ENCODE measurements at places on chromosomes 1 and 21.

- peaks cover 22% of the 10 kb centered on the region for H3K36me3 ChIP-seq
- H3K4me1 ChIP-seq, result peaks cover 13% of the 10 kb centered on the region
- H3K27ac ChIP-seq, result peak overlapping the region; percentile 37
- no peaks in the 10 kb centered on the region for H3K27me3 ChIP-seq
- H3K4me3 ChIP-seq, result no peak overlapping the region
Measured at GRCh38 chr1:64766429-64766828, 21.6 kb downstream of the RAVER2 start.

GRCh38 chr1:3644273-3644672 lies 5.6 kb downstream of the WRAP73 start:
- peaks cover 5% of the 10 kb centered on the region for H3K4me1 ChIP-seq
- H3K27me3 ChIP-seq, result no peaks in the 10 kb centered on the region
- H3K27ac ChIP-seq, result no peak overlapping the region
- no peak overlapping the region for H3K4me3 ChIP-seq
- peaks cover 9% of the 10 kb centered on the region for H3K36me3 ChIP-seq

DNA sequence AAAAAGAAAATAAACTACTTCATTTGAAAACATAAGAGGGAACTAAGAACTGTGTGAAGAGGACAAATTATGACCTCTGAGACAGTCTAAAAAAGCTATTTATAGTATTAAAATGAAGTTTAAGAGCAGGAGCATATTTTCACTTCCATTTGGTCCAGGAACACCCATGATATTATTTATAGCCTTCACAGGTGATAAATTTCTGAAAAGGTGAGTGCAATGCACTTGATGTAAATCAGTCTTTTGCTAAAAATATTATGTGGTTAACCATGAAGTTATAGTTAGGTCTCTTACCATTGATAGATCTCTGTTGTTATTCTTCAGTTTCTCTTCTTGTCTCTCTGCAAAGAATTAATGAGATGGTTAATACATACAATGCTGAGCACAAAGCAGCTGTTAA lies 14.7 kb downstream of the TMCO1 start:
- H3K4me3 ChIP-seq, result no peak overlapping the region
- H3K27me3 ChIP-seq, result no peaks in the 10 kb centered on the region
- H3K4me1 ChIP-seq, result peaks cover 4% of the 10 kb centered on the region

GRCh38 chr1:66342707-66343106 lies 191.2 kb upstream of the SGIP1 start:
- H3K4me3 ChIP-seq, result no peak overlapping the region
- H3K27ac ChIP-seq, result no peak overlapping the region
- no peaks in the 10 kb centered on the region for H3K4me1 ChIP-seq
- H3K36me3 ChIP-seq, result no peaks in the 10 kb centered on the region

GRCh38 chr1:30360753-30361152 lies 362.6 kb downstream of the MATN1 start:
- H3K36me3 ChIP-seq, result no peaks in the 10 kb centered on the region
- peaks cover 14% of the 10 kb centered on the region for H3K4me1 ChIP-seq
- DNase-seq, result no peak
- H3K27me3 ChIP-seq, result no peaks in the 10 kb centered on the region

DNA sequence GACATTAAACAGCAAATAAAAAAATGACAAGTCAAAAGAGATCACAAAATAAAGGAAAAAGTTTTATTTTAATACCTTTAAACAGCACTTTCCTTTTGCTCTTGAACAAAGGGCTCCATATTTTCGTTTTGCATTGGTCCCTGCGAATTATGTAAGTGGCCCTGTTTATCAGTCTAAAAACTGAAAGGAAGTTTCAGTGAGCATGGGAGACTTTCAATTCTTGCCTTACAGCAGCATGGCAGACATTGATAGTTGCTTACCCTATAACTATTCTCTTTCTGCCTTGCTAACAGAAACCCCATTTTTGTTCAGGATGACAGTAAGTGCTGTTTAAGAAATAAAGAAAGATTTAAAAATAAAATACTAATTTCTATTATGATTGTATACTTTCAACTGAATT lies 5.2 kb upstream of the SH3GLB1 start:
- no peak overlapping the region for H3K27ac ChIP-seq
- H3K27me3 ChIP-seq, result peaks cover 3% of the 10 kb centered on the region
- no peaks in the 10 kb centered on the region for H3K36me3 ChIP-seq
- H3K4me3 ChIP-seq, result no peak overlapping the region
- DNase-seq, result no peak
- H3K4me1 ChIP-seq, result peaks cover 8% of the 10 kb centered on the region

- peaks cover 11% of the 10 kb centered on the region for H3K27me3 ChIP-seq
- no peak overlapping the region for H3K4me3 ChIP-seq
- H3K36me3 ChIP-seq, result no peaks in the 10 kb centered on the region
- no peak for DNase-seq
- no peak overlapping the region for H3K27ac ChIP-seq
Measured at GRCh38 chr1:232705815-232706575, 76.1 kb upstream of the SIPA1L2 start.

DNA sequence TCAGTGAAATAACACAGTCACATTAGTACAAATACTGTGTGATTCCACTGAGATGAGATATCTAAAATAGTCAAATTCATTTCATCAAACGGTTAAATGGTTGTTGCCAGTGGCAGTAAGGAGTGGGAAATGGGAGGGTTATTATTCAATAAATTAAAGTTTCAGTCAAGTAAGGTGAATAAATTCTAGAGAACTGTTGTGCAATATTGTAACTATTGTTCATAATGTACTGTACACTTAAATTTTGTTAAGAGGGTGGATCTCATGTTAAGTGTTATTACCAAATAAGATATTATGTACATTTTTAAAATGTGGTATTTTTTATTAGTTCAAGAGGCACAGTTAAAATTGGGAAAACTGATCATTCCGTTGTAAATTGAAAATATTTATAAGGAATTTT lies 463.3 kb upstream of the BRINP3 start:
- H3K27me3 ChIP-seq, result no peaks in the 10 kb centered on the region
- no peak for DNase-seq

DNA sequence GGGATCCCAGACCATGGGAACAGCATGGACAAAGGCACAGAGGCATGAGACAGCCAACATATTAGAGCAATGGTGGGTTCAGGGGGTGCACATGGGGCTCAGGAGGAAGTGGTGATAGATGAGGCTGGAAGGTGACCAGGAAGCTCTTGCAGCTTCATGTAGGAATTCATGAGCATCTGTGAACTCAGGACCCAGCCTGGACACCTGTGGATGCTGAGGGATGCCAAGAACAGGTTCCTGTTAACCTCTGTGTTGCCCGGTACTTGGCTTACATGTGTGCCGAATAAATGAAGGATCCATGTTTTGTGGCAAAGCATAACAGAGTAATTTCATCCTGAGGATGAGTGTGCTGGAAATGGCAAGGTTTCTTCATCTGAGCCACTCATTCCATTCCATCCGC lies 9.3 kb upstream of the SSBP3 start:
- H3K4me3 ChIP-seq, result no peak overlapping the region
- peaks cover 22% of the 10 kb centered on the region for H3K27me3 ChIP-seq
- H3K27ac ChIP-seq, result no peak overlapping the region
- no peak for DNase-seq
- H3K36me3 ChIP-seq, result no peaks in the 10 kb centered on the region
- peaks cover 8% of the 10 kb centered on the region for H3K4me1 ChIP-seq

DNA sequence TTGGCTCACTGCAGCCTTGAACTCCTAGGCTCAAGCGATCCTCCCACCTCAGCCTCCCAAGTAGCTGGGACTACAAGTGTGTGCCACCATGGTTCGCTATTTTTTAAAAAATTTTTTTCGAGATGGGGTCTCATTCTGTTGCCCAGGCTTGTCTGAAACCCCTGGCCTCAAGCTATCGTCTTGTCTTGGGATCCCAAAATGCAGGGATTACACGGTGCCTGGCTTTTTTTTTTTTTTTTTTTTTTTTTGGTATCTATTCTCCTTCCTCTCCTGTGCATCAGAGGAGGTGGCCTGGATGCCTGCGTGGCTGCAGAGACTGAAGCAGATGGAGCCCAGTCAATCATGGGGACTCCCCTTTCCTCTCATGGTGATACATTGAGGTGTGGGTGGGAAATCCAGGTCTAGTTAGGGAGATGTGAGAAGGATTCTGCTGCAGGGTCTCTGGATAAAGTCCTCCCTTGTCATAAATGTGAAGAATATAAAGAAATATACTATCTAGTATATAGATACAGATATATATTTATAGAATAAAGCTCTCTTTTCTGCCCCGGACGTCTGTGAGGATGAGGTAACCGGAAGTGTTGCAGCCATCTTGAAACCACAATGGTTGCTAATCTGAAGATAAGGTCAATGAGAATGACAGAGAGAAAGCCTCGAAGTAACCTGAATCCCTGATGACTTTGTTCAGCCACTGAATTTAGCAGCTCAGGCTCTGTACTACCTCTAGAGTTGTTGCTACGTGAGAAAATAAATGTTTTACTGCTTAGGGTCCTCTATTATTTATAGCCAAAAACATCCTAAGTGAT lies 19.5 kb upstream of the RGSL1 start:
- H3K4me3 ChIP-seq, result no peak overlapping the region
- DNase-seq, result no peak
- no peak overlapping the region for H3K27ac ChIP-seq
- no peaks in the 10 kb centered on the region for H3K36me3 ChIP-seq
- peaks cover 2% of the 10 kb centered on the region for H3K4me1 ChIP-seq

DNA sequence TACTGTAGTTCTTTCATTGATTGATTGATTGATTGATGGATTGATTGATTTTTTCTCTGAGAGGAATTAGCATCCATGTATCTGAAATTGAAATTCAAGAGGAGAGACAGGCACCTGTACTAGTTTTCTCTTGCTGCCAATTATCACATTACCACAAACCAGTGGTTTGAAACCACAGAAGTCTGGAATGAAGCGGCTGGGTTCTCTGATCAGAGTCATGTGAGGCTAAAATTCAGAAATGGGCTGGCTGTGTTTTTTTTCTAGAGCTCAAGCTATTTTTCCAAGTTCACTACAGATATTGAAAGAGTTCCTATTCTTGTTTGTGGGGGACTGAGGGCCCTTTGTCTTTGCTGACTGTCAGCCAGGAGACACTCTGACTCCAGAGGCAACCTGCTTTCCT lies 10.0 kb downstream of the NBPF3 start:
- H3K4me1 ChIP-seq, result no peaks in the 10 kb centered on the region
- DNase-seq, result no peak
- peaks cover 9% of the 10 kb centered on the region for H3K36me3 ChIP-seq
- H3K4me3 ChIP-seq, result no peak overlapping the region

- H3K36me3 ChIP-seq, result no peaks in the 10 kb centered on the region
- no peak overlapping the region for H3K4me3 ChIP-seq
- no peaks in the 10 kb centered on the region for H3K4me1 ChIP-seq
- no peak overlapping the region for H3K27ac ChIP-seq
Measured at GRCh38 chr1:48718116-48718630, 58.5 kb downstream of the BEND5 start.

GRCh38 chr21:37631319-37632117 lies 264.9 kb downstream of the DYRK1A start:
- no peak overlapping the region for H3K4me3 ChIP-seq
- peak overlapping the region; percentile 4 for H3K27ac ChIP-seq
- DNase-seq, result no peak
- peaks cover 3% of the 10 kb centered on the region for H3K36me3 ChIP-seq
- peaks cover 13% of the 10 kb centered on the region for H3K4me1 ChIP-seq

GRCh38 chr1:212040629-212041412 lies 5.3 kb downstream of the DTL start:
- no peak overlapping the region for H3K27ac ChIP-seq
- peaks cover 12% of the 10 kb centered on the region for H3K4me1 ChIP-seq
- no peaks in the 10 kb centered on the region for H3K27me3 ChIP-seq
- peaks cover 3% of the 10 kb centered on the region for H3K36me3 ChIP-seq

- DNase-seq, result no peak
- H3K4me3 ChIP-seq, result no peak overlapping the region
- H3K4me1 ChIP-seq, result peaks cover 42% of the 10 kb centered on the region
- no peak overlapping the region for H3K27ac ChIP-seq
Measured at GRCh38 chr1:3175486-3175885, 106.5 kb downstream of the PRDM16 start.

- H3K36me3 ChIP-seq, result no peaks in the 10 kb centered on the region
- peaks cover 5% of the 10 kb centered on the region for H3K4me1 ChIP-seq
- no peak for DNase-seq
Measured at GRCh38 chr1:38784452-38785284, 74.9 kb downstream of the RRAGC start.

- H3K4me1 ChIP-seq, result no peaks in the 10 kb centered on the region
- H3K27ac ChIP-seq, result no peak overlapping the region
- H3K4me3 ChIP-seq, result no peak overlapping the region
- H3K36me3 ChIP-seq, result peaks cover 6% of the 10 kb centered on the region
- no peaks in the 10 kb centered on the region for H3K27me3 ChIP-seq
Measured at GRCh38 chr1:205658943-205659581, 21.2 kb downstream of the SLC45A3 start.
